ENCODE measurements at places on chromosomes 12 and 14. TPM values are rescaled to one million over a fixed set of nuclear protein-coding genes. Genes with fewer than 3 reads are reported as not detected.

EXOC3L4 gene
- not detected for total RNA-seq

E2F7 gene
- 7.9 TPM for total RNA-seq

LRTM2 gene
- not detected for total RNA-seq

STXBP6 gene
- 0.34 TPM for total RNA-seq

ZNF740 gene
- total RNA-seq, result 44.1 TPM

RD3L gene
- not detected for total RNA-seq

SLCO1A2 gene
- total RNA-seq, result not detected

FAR2 gene
- total RNA-seq, result 7.1 TPM

CLEC4D gene
- not detected for total RNA-seq

COCH gene
- 3.1 TPM for total RNA-seq

PSMD9 gene
- total RNA-seq, result 70.8 TPM

UNC79 gene
- not detected for total RNA-seq

CLEC2A gene
- total RNA-seq, result not detected

DAO gene
- not detected for total RNA-seq

KRT85 gene
- not detected for total RNA-seq

BHLHE41 gene
- not detected for total RNA-seq

NRIP2 gene
- not detected for total RNA-seq

SYCP3 gene
- total RNA-seq, result 0.17 TPM

SLC22A17 gene
- 2.1 TPM for total RNA-seq

SLC24A4 gene
- not detected for total RNA-seq

KLHDC1 gene
- total RNA-seq, result 1.2 TPM

HVCN1 gene
- total RNA-seq, result 30.8 TPM

CLEC4C gene
- not detected for total RNA-seq

OR6C3 gene
- total RNA-seq, result not detected

KCNMB4 gene
- 0.40 TPM for total RNA-seq

PITPNM2 gene
- total RNA-seq, result 9.4 TPM

ENTPD5 gene
- total RNA-seq, result 12.6 TPM

PDE3A gene
- total RNA-seq, result not detected

NPFF gene
- total RNA-seq, result not detected

RASAL1 gene
- total RNA-seq, result 0.19 TPM
